Vein endothelial cell (primary cell): ENCODE measurements at places on chromosomes 2 and 18. TPM values are rescaled to one million over a fixed set of nuclear protein-coding genes. Genes with fewer than 3 reads are reported as not detected.

TMEM247 gene
- not detected in 2 replicates for total RNA-seq

SP5 gene
- under 0.01 TPM in 1 of 2 replicates, not detected in the other for total RNA-seq

CHST9 gene
- total RNA-seq, result not detected in 2 replicates

SMYD1 gene
- not detected in 2 replicates for total RNA-seq

MALT1 gene
- total RNA-seq, result 8.5 and 13.4 TPM in 2 replicates

LYPD6B gene
- 0.10 TPM in 1 of 2 replicates, not detected in the other for total RNA-seq

HNRNPA3 gene
- total RNA-seq, result 44.4 and 56.6 TPM in 2 replicates

GCA gene
- 7.8 TPM in 2 replicates for total RNA-seq

BBS5 gene
- 2.6 and 3.8 TPM in 2 replicates for total RNA-seq

MAT2A gene
- 93.4 and 101 TPM in 2 replicates for total RNA-seq

GPR35 gene
- 0.19 and 0.33 TPM in 2 replicates for total RNA-seq

BMP10 gene
- 0.33 TPM in 1 of 2 replicates, not detected in the other for total RNA-seq

DPP4 gene
- 10.3 and 16.0 TPM in 2 replicates for total RNA-seq

RGPD3 gene
- 0.33 and 0.38 TPM in 2 replicates for total RNA-seq

NR4A2 gene
- under 0.01 and 0.10 TPM in 2 replicates for total RNA-seq

LCT gene
- total RNA-seq, result under 0.01 TPM in 1 of 2 replicates, not detected in the other

USP14 gene
- 22.9 and 33.2 TPM in 2 replicates for total RNA-seq

RMDN2 gene
- 1.6 and 4.1 TPM in 2 replicates for total RNA-seq

MDH1B gene
- total RNA-seq, result 0.33 and 0.57 TPM in 2 replicates

RGPD4 gene
- total RNA-seq, result not detected in 2 replicates

C2orf66 gene
- total RNA-seq, result under 0.01 and 0.38 TPM in 2 replicates

NAT8 gene
- not detected in 2 replicates for total RNA-seq

FAM237A gene
- total RNA-seq, result not detected in 2 replicates

CD207 gene
- total RNA-seq, result not detected in 2 replicates

ASAP2 gene
- total RNA-seq, result 68.0 and 72.8 TPM in 2 replicates

LIMS4 gene
- total RNA-seq, result 65.4 and 111 TPM in 2 replicates

GKN1 gene
- total RNA-seq, result not detected in 2 replicates

PKDCC gene
- total RNA-seq, result 1.5 and 3.9 TPM in 2 replicates

TGFA gene
- 4.2 and 5.3 TPM in 2 replicates for total RNA-seq

GAL3ST2 gene
- not detected in 2 replicates for total RNA-seq

POTEC gene
- total RNA-seq, result not detected in 2 replicates

C1QL2 gene
- not detected in 2 replicates for total RNA-seq

EFHD1 gene
- total RNA-seq, result under 0.01 and 0.19 TPM in 2 replicates

MC2R gene
- total RNA-seq, result not detected in 2 replicates

MC4R gene
- total RNA-seq, result not detected in 2 replicates

IL36B gene
- not detected in 2 replicates for total RNA-seq

NRBP1 gene
- 138 and 167 TPM in 2 replicates for total RNA-seq

MRPS9 gene
- 17.6 and 18.0 TPM in 2 replicates for total RNA-seq

SRD5A2 gene
- not detected in 2 replicates for total RNA-seq

CNGA3 gene
- not detected in 2 replicates for total RNA-seq

FEZ2 gene
- 90.5 and 105 TPM in 2 replicates for total RNA-seq

TYMS gene
- 15.0 and 32.8 TPM in 2 replicates for total RNA-seq

ZNF516 gene
- total RNA-seq, result 14.8 and 21.9 TPM in 2 replicates

MAL gene
- not detected in 2 replicates for total RNA-seq

TNFRSF11A gene
- total RNA-seq, result 9.1 and 11.9 TPM in 2 replicates

IGFBP5 gene
- 0.48 and 0.65 TPM in 2 replicates for total RNA-seq

RNF125 gene
- 2.0 and 4.8 TPM in 2 replicates for total RNA-seq

NOSTRIN gene
- total RNA-seq, result 0.65 and 9.6 TPM in 2 replicates

MSTN gene
- 0.10 TPM in 1 of 2 replicates, not detected in the other for total RNA-seq

LIMS3 gene
- total RNA-seq, result 16.0 and 34.9 TPM in 2 replicates

GCG gene
- total RNA-seq, result not detected in 2 replicates

SEMA4C gene
- 22.6 and 35.3 TPM in 2 replicates for total RNA-seq

DHRS9 gene
- 0.33 and 3.7 TPM in 2 replicates for total RNA-seq

CYS1 gene
- 0.33 TPM in 1 of 2 replicates, not detected in the other for total RNA-seq

CPS1 gene
- 4.3 and 4.9 TPM in 2 replicates for total RNA-seq

CAPN14 gene
- 0.10 TPM in 1 of 2 replicates, not detected in the other for total RNA-seq

EMILIN1 gene
- total RNA-seq, result 1.4 and 2.9 TPM in 2 replicates

ALPG gene
- total RNA-seq, result not detected in 2 replicates

ADRA2B gene
- total RNA-seq, result under 0.01 TPM in 1 of 2 replicates, not detected in the other
